ENCODE measurements at places on chromosomes 16 and 17.

- no peak for DNase-seq
Measured at GRCh38 chr16:76879420-76879819, 311.6 kb upstream of the MON1B start.

- no peak for DNase-seq
Measured at GRCh38 chr16:56860226-56861020, 4.6 kb upstream of the SLC12A3 start.

DNA sequence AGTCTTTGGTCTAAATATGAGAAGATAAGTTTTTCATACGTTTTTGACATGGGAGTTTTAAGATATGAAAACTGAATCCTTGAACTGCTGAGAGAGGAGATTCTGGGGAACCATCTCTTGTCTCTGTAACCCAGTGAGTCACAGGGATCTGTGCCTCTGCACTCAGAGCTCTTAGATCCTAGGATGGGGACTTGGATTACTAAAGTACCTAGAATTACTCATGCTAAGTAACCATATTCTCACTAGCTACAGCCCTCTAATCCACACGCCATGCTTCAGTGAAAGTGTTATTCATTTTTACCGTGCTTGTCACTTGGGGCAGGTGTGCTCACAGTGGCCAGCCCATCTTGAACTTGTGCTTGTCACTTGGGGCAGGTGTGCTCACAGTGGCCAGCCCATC is 2.0 kb downstream of the MRM3 start:
- DNase-seq: no peak

GRCh38 chr16:70434484-70435260 is 4.2 kb downstream of the ST3GAL2 start:
- DNase-seq: no peak

DNA sequence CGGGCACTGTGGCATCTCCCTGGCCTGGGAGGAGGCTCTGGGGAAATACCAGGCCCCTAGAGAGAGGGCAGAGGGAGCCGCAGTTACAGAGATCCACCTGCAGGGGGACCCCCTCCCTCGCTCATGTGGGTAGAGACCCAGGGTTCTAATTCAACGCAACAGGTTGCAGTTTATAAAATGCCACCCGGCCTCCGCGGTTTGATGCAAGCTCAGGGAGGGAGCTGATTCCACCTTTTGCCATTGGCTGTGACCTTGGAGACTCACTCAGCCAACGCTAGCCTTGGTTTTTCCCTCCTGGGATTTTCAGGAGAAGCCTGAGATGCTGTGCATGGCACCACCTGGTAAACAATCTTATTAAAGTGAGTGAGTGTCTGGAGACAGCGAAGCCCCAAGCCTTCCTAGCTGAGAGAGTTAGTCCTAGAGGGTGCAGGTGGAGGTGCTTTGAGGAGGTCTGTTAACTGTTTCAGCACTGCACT is 12.1 kb downstream of the TTLL6 start:
- DNase-seq: peak; percentile 40

- DNase-seq: no peak
Measured at GRCh38 chr16:87706278-87707000, 59.3 kb downstream of the KLHDC4 start.

GRCh38 chr16:371515-372301 is 1.4 kb upstream of the MRPL28 start:
- DNase-seq: no peak

DNA sequence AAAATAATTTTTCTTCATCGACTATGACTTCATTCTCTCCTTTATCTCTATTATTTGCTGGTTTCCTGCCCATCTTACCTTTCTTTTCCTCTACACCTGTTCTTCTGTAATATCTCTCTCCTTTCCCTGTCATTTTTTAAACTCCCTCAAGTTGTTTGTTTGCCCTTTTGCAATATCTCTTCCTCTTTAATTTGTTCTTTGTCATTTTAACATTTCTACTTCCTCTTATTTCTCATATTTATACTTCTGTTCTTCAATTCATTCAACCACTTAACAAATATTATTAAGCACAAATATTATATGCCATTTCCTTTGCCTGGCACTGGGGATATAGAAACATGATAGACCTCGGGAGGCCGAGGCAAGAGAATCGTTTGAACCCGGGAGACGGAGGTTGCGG is 22.6 kb downstream of the MAP3K3 start:
- DNase-seq: no peak

GRCh38 chr16:3173892-3174617 is 13.9 kb upstream of the OR1F1 start:
- DNase-seq: peak; percentile 74

- DNase-seq: no peak
Measured at GRCh38 chr17:17126131-17127110, 79.7 kb downstream of the PLD6 start.

Measured in NCI-H526 (cell line).